Hindlimb muscle (tissue), 1 donor: ENCODE measurements at places on chromosomes 6 and 20. TPM values are rescaled to one million over a fixed set of nuclear protein-coding genes. Genes with fewer than 3 reads are reported as not detected.

- DNase-seq, result no peak
These were observed 338.5 kb upstream of the SPTLC3 start for GRCh38 chr20:12670301-12670700.

GRCh38 chr20:38224531-38224930, 36.0 kb downstream of the KIAA1755 start:
- DNase-seq, result no peak

C6orf47 gene
- polyA plus RNA-seq, result 13.1 TPM

UBD gene
- 0.25 TPM for polyA plus RNA-seq

GRCh38 chr6:63663147-63663955, 27.7 kb downstream of the PHF3 start:
- no peak for DNase-seq

GRCh38 chr6:163301726-163302635, 112.5 kb upstream of the QKI start:
- DNase-seq, result no peak

GCNT2 gene
- polyA plus RNA-seq, result 2.5 TPM

- DNase-seq, result no peak
These were observed 2.0 kb downstream of the HLA-B start for GRCh38 chr6:31354864-31355582.
